Suprapubic skin (tissue), 4 donors: ENCODE measurements at places on chromosomes 2 and 18.

DNA sequence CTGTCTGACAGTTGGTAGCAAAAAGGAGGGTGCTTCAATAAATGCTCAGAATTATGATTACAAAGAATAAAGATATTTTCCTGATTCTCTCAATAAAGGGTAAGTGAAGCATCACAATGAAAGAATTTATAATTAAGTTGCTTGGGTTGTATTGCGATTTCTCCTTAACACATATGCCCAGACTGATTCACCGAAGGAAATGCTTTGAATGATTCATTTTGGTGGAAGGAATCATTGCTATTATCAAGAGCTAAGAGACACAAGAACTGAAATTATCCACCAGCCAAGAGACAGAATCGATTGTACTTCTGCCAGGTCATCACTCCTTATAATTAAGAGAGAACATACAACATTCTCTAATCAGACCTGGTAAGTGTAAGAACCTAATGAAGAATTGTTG lies 301.4 kb downstream of the NR4A2 start:
- DNase-seq = no peak

DNA sequence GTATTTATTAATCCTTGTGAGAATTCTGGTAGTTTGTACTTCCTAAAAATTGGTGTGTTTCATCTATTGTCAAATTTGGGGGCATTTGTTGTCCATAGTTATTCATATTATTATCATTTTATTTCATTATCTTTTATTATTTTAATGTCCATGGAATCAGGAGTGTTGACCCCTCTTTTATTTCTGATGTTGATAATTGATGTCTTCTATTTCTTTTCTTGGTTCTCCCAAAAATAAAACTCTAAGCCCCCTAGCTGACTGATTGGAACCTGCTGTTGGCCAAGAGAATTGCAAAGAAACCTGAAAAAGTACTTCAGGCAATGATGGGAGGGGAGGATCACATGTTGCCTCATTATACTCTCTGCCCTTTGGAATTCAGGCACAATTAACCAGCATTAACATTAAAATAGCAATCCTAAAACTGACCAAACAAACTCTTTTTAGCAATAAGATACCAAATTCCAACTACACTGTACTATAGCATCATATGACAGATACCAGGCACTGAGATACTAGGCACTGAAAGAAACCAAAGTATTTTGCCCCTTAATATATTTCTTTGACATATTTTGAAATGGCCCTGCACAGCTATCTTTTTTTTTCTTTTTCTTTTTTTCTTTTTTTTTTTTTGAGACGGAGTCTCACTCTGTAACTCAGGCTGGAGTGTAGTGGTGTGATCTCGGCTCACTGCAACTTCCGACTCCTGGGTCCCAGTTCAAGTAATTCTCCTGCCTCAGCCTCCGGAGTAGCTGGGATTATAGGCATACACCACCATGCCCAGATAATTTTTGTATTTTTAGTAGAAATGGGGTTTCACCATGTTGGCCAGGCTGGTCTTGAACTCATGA lies 1097.2 kb upstream of the CNTNAP5 start:
- no peak for DNase-seq

- no peak for DNase-seq
Observed at GRCh38 chr18:26940744-26941398, 75.4 kb upstream of the AQP4 start.

DNA sequence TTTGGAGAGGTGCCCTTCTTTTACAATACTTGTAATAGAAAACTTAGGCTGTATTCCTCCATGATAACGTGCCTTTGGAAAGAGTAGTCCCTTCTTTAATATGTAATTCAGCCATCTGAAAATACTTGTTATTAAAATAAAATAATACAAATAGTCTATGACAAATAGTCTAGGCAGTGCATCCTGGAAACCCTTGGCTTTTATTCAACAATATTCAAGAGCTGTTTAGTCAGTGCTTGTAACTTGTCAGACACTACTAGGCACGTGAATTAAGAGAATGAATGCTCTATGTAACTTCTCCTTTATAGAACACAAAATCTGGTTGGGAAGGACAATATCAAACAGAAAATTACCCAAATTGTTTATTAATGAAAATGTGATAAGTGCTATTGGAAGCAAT lies 388.2 kb downstream of the MTX2 start:
- no peak for DNase-seq

GRCh38 chr2:48414980-48415835 lies 114.7 kb upstream of the STON1 start:
- DNase-seq = no peak

GRCh38 chr2:133721118-133721517 lies 152.9 kb upstream of the NCKAP5 start:
- DNase-seq = no peak

- no peak for DNase-seq
Observed at GRCh38 chr18:75010278-75010677, 198.7 kb downstream of the PTGR3 start.

- DNase-seq = no peak
Observed at GRCh38 chr2:102438111-102438510, 15.2 kb downstream of the IL18RAP start.

GRCh38 chr18:10726198-10727068 lies 200.6 kb downstream of the NAPG start:
- DNase-seq = no peak

- no peak for DNase-seq
Observed at GRCh38 chr2:197138506-197138905, 172.1 kb downstream of the ANKRD44 start.

DNA sequence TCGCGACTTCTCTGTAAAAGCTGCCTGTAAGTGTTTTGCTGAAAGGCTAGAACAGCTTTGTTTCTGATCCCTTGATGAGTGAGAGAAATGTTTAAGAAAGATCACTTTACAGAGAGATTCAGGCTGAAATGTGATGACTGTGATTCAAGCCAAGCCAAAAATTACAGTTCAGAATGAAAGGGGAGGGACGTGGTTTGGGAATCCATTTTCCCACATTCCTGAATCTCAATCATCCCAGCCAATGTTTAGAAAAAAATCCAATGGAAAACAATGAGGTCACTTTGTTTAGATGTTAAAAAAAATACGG lies 416.7 kb downstream of the ARHGAP15 start:
- no peak for DNase-seq

- no peak for DNase-seq
Observed at GRCh38 chr2:26235089-26235488, 9.3 kb downstream of the HADHA start.

GRCh38 chr2:180219491-180219890 lies 212.4 kb upstream of the CWC22 start:
- no peak for DNase-seq

- peak; percentile 42 for DNase-seq
Observed at GRCh38 chr2:28447086-28447485, 48.8 kb upstream of the PLB1 start.

DNA sequence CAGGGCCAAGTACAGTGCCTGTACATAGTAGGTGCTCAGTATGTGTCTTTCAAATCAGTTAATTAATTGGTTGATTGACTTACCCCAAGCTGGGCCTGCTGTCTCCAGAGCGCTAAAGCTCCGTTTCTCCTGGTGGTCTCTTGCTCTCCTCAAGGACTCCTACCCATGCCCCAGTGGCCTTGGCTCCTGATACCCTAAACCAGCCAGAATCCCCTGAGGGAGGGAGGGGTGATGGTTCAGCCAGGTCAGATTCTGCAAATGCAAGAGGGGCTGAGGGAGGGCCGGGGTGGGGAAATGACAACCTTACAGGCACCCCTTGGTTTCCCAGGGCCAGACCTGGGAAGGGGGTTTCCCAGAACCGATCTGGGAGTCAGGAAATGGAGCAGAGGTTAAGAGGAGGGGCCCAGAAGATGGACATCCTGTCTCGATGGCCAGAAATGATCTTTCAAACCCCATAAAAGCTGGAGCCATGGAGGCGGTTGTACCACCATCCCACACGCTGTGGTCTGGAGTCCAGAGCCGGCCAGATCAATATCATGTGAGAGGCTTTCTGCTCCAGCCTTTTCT lies 209.1 kb downstream of the TNS1 start:
- DNase-seq = no peak

- no peak for DNase-seq
Observed at GRCh38 chr2:151657667-151658076, 76.6 kb downstream of the NEB start.

GRCh38 chr2:24409700-24410556 lies 49.6 kb upstream of the ITSN2 start:
- DNase-seq = no peak

DNA sequence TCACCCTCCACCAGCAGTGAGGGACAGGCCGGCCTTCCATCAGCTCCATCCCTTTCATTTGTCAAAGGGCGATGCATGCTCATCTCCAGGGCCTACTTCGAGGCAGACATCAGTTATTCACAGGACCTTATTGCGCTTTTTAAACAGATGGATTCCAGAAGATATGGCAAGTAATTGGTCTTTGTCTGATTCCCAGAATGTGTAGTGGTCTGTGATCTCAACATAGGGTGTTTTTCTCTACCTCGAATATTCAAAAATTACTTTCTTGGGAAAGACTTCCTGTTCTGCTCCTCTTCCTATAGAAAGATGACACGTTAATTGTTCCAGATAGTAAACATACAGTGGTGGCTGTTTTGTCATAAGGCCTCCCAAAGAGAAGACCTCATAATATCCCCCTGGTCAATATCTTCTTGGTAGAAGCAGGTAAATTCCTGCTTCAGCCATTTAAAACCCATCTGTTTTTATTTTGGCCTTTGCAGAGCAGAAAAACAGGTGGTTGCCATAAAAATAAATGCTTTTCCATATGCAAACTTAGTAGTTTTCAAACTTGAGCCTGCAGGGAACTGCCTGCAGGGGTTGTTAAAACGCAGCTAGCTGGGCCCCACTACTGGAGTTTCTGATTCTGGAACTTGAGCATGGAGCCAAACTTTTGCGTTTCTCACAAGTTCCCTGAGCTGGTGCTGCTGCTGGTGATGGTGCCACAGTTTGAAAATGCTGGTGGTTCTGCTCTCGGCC lies 8.2 kb downstream of the SMARCAL1 start:
- no peak for DNase-seq

DNA sequence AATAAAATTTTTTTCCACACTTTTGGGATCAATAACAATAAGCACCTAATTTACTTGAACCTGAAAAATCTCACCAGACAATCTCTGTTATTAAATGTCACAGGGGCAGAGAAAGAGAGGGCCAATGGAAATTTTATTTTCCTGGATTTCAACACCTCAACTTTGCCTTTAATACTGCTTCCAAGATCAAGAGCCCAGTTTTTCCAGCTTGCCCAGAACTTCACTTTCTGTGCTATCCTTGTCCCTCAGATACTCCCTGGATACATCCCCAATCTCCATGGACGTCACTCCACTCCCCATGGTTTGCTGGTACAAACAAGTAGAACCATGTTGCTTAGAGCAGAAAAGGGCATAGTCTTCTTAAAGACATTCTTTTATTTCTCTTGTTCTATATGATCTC lies 29.3 kb upstream of the PID1 start:
- no peak for DNase-seq

GRCh38 chr18:35172009-35172408 lies 68.8 kb upstream of the ZNF397 start:
- DNase-seq = no peak

GRCh38 chr18:52869942-52870907 lies 530.2 kb downstream of the DCC start:
- no peak for DNase-seq

DNA sequence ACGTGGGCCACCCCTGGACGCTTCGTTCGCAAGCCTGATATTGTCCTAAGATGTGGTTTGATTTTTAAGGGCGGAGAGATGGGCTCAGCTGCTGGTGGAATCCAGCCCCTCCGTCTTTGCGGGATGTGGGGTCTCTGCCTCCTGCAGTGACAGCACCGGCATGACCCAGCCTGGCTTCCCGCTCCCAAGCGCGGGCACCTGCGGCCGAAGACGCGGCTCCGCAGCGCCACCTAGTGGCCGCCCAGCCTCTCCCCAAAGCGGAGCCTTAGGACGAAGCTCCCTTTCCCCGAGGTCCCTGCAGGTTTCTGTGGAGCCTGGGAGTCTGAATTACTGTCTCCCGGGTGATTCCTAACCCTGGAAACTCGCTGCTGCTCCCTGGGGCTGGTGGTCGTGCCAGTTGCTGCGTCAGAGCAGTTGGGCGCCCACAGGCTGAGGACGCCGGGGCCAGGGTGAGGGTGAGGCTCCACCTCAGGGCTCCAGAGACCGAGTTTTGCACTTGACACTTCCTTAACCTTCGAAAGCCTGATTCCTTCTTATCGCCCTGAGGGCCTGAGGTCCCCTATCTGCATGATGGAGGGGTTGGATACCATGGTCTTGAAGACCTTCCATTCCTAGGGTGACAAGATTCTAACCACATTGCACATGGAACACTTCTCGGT lies 137.5 kb downstream of the TPO start:
- DNase-seq = no peak

GRCh38 chr2:213266421-213266820 lies 17.8 kb upstream of the SPAG16 start:
- no peak for DNase-seq

- DNase-seq = no peak
Observed at GRCh38 chr2:239621611-239622010, 220.8 kb upstream of the HDAC4 start.

DNA sequence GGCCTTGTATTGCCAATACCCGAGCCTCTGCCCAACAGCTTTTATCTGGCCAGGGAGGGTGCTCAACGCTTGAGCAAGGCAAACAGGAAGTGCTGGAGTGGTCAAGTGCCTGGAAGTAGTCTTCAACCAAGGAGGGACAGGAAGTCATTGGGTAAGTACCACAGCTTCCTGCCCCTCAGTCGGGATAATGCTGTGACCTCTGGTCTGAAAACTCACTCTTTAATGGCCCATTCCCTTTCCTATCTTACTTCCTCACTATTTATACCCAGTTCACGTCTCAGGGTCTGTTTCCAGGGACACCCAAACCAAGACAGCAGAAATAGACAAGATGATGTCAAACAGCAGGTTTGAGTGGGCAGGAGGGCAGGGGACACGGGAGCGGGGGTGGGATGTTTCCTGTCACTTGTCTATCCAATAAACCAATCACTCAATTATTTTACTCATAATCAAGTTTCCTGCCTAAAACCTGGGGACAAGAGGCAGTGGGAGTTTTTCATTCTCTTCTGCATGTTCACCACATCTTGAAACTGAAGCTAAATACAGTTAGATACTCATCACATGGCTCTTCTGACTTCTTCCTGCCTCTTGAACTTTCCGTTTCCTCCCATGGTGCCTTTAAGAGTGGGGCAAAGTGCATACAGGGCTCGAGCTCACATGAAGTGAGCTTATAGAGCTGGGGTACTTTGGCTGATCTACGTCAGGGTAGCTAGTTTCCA lies 68.9 kb upstream of the CAB39 start:
- DNase-seq = peak; percentile 78

DNA sequence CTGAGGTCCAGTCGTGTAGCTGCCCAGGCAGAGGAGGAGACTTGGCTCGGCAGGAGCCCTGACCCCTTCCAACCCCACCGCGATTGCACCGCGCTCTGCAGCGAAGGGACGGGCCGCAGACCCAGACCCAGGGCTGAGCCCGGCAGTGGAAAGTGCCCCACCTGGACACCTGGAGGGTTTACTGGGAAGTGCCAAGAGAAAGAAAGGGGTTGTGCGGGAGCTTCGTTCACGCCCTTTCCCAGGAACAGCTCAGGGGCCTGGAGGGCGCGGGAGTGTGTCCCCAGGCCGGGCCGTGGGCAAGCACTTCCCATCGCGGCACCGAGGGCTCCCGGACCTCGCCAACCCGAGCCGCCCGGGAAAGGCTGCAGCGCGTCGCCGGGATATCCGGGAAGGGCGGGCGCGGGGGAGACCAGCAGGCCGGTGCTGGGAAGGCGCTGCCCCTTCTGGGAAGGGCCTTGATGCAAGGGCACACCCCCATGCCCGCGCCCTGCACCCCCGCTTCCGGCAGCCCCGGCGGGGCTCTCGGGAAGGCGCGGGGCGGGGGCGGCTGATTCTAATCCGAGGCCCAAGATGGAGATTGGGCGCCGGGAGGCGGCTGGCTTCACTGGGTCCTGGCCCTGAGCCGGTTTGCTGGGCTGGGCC lies 36.1 kb upstream of the MRPL33 start:
- peak; percentile 87 for DNase-seq

GRCh38 chr2:44652701-44653100 lies 288.8 kb upstream of the SIX3 start:
- DNase-seq = no peak
